RPMI7951 (cell line): ENCODE measurements at places on chromosomes 13 and 19. TPM values are rescaled to one million over a fixed set of nuclear protein-coding genes. Genes with fewer than 3 reads are reported as not detected.

LAIR1 gene
- total RNA-seq, result 0.12 TPM in 1 of 2 replicates, not detected in the other

ATP8B3 gene
- 5.5 and 7.8 TPM in 2 replicates for total RNA-seq

SPIB gene
- not detected in 2 replicates for total RNA-seq

CD33 gene
- total RNA-seq, result 2.1 and 2.4 TPM in 2 replicates

HIPK4 gene
- under 0.01 TPM in 1 of 2 replicates, not detected in the other for total RNA-seq

KLHL1 gene
- total RNA-seq, result not detected in 2 replicates

ZNF429 gene
- 8.1 and 9.6 TPM in 2 replicates for total RNA-seq

CEACAM19 gene
- 0.12 and 0.20 TPM in 2 replicates for total RNA-seq

VRK3 gene
- 26.2 and 41.7 TPM in 2 replicates for total RNA-seq

ZNF544 gene
- total RNA-seq, result 43.9 and 57.0 TPM in 2 replicates

ADAMTSL5 gene
- 1.6 and 3.8 TPM in 2 replicates for total RNA-seq

IGFL3 gene
- total RNA-seq, result not detected in 2 replicates

PDX1 gene
- total RNA-seq, result not detected in 2 replicates

PRRG2 gene
- total RNA-seq, result 0.10 TPM in 1 of 2 replicates, not detected in the other

C19orf81 gene
- not detected in 2 replicates for total RNA-seq

PGLYRP2 gene
- total RNA-seq, result not detected in 2 replicates

INSL3 gene
- not detected in 2 replicates for total RNA-seq

VASP gene
- total RNA-seq, result 53.8 and 79.1 TPM in 2 replicates

IL11 gene
- total RNA-seq, result 5.6 and 8.4 TPM in 2 replicates

ACP7 gene
- 0.10 TPM in 1 of 2 replicates, not detected in the other for total RNA-seq

CLEC17A gene
- not detected in 2 replicates for total RNA-seq

CYP4F8 gene
- total RNA-seq, result not detected in 2 replicates

TNFRSF19 gene
- 39.2 and 44.5 TPM in 2 replicates for total RNA-seq

VSTM1 gene
- total RNA-seq, result 0.29 TPM in 1 of 2 replicates, not detected in the other

ZNF699 gene
- total RNA-seq, result 10.1 and 11.7 TPM in 2 replicates

LRRC63 gene
- 0.20 and 0.48 TPM in 2 replicates for total RNA-seq

KASH5 gene
- not detected in 2 replicates for total RNA-seq

CFAP97D2 gene
- not detected in 2 replicates for total RNA-seq

CACNA1A gene
- total RNA-seq, result 0.12 and 0.49 TPM in 2 replicates

RNF17 gene
- total RNA-seq, result not detected in 2 replicates

SIGLEC5 gene
- not detected in 2 replicates for total RNA-seq

RNF225 gene
- not detected in 2 replicates for total RNA-seq

EFNB2 gene
- 11.6 and 14.3 TPM in 2 replicates for total RNA-seq

ZNF14 gene
- 4.9 and 5.4 TPM in 2 replicates for total RNA-seq

OBI1 gene
- 15.0 and 16.3 TPM in 2 replicates for total RNA-seq

MAST1 gene
- total RNA-seq, result 0.10 and 1.6 TPM in 2 replicates

YJEFN3 gene
- total RNA-seq, result 0.12 TPM in 1 of 2 replicates, not detected in the other

CEACAM7 gene
- total RNA-seq, result not detected in 2 replicates

DCT gene
- under 0.01 TPM in 1 of 2 replicates, not detected in the other for total RNA-seq

STARD13 gene
- 8.3 and 10.6 TPM in 2 replicates for total RNA-seq

ATP8A2 gene
- total RNA-seq, result 1.3 TPM in 2 replicates

ZNF99 gene
- total RNA-seq, result under 0.01 TPM in 1 of 2 replicates, not detected in the other

LIM2 gene
- total RNA-seq, result not detected in 2 replicates

APC2 gene
- total RNA-seq, result not detected in 2 replicates

IRF2BP1 gene
- 12.1 and 19.4 TPM in 2 replicates for total RNA-seq

CLDND2 gene
- 1.2 TPM in 1 of 2 replicates, not detected in the other for total RNA-seq

IRGC gene
- total RNA-seq, result not detected in 2 replicates

CDC42EP5 gene
- 1.1 and 1.7 TPM in 2 replicates for total RNA-seq

CGB2 gene
- not detected in 2 replicates for total RNA-seq

ZNF471 gene
- total RNA-seq, result 1.1 and 1.3 TPM in 2 replicates

C5AR2 gene
- under 0.01 and 0.12 TPM in 2 replicates for total RNA-seq

OR4F17 gene
- total RNA-seq, result not detected in 2 replicates

KIR3DL2 gene
- total RNA-seq, result not detected in 2 replicates

IFI30 gene
- 56.0 and 69.6 TPM in 2 replicates for total RNA-seq

GCDH gene
- 29.1 and 40.5 TPM in 2 replicates for total RNA-seq

ZNF667 gene
- total RNA-seq, result 1.7 and 1.9 TPM in 2 replicates

TRPC4 gene
- total RNA-seq, result 1.5 and 1.6 TPM in 2 replicates
